ENCODE measurements at places on chromosomes 6 and 20.
A peak's percentile ranks its signal among the peaks of the same experiment; 100 is the strongest.

DNA sequence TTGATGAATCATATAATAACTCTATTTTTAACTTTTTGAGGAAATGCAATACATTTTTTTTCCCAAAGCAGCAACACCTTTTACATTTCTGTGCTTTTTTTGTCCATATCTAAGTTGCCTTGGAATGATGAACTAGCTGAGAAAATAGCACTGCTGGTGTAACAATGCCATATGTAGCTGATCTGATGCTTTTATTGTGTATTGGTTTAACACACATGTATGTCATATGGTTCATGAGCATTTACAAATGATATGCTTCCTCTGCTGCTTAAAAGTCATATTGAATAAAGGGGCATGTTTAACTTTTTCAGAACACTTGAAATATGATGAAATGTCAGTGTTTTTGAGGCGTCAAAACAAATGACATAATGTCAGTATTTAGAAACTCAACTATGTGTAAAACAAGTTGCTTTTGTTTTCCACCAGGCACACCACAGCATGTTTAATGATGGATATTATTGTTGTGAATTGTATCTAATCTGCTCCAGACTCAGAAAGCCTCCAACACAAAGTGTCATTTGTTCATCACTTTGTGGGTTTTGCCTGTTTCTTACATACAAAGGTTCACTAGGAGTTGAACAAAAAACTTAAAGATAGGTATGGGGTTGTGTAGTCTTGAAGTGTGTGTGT, 775.8 kb upstream of the FLRT3 start:
- no peak for DNase-seq

GRCh38 chr6:7615611-7616383, 25.8 kb downstream of the SNRNP48 start:
- peak; percentile 30 for DNase-seq

- DNase-seq = no peak
Measured at GRCh38 chr20:45822857-45823256, 4.3 kb downstream of the TNNC2 start.

- no peak for DNase-seq
Measured at GRCh38 chr20:45359069-45359405, 3.9 kb upstream of the SYS1 start.

DNA sequence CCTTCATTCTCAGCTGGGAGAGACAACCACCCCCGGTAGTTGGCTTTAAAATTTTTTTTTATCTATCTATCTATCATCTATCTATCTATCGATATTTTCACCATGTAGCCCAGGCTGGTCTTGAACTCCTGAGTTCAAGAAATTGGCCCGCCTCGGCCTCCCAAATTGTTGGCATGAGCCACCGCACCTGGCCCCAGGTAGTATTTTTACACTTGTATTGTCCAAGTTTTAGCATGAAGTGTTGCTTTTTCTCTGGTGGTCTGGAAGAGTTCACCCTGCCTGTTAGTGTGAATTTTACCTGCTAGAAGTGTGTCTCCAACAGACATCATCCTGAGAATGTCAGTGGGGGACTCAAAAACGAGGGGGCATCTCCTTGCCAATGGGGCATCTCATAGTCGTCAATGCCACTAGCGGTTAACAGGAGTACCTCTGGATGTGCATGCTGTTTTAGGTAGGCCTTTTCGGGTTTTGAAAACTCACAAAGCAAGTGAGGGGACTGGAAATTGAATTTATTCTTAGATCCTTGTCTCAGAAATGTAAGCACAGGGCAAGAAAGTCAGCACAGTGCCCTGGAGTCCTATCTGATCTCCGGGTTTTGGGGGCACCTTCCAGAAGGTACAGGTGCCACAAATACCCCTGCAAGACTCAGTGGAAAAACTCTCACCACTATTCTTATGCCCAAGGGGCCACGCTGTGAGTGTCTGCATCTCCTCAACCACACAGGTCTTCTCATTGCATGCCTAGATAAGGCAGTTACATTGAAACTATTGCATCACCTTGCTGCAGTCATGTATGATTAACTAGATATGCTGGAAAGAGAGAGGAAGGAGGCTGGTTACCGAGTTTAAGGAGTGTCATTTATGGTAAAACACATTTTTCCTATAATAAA, 37.1 kb downstream of the TNFAIP3 start:
- DNase-seq = no peak

DNA sequence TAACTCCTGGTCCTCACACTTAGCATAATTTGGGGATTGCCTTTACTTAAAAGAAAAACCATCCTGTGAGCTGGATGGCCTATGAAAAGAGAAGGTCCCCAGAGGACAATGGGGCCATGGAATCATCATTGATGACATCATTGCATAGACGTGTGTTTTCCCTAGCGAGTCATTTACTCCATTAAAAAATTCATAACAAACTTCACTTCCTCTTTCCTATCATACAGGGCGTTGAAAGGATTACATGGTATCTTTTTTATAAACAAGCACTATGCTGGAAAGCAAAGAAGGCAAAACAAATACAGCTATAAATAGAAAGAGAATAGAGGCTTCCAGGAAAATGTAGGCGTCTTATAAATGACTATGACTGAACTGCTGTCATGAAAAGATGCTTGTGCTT, 11.3 kb upstream of the COL12A1 start:
- DNase-seq = no peak

- no peak for DNase-seq
Measured at GRCh38 chr6:33668914-33669313, 42.6 kb downstream of the UQCC2 start.

GRCh38 chr6:2970753-2971419, 481 bp downstream of the SERPINB6 start:
- peak; percentile 71 for DNase-seq

GRCh38 chr6:122798099-122798641, 9.1 kb downstream of the SMPDL3A start:
- no peak for DNase-seq

DNA sequence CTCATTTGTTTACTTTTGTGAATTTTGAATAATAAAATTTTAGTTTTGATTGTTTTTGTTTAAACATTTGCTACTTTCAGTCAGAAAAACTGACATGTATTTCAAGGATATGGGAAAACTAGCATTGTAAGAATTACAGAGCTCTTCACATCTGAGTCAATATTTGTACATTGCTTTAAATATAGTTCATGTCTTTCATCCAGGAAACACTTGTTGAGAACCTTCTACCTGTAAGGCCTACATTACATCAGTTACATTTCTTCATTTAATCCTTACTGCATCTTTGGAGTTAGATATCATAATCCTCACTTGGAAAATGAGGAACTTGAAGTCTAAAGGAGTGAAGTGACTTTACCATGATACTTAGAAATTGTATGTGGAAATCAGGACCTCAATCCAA, 242.9 kb downstream of the KCNQ5 start:
- DNase-seq = no peak

GRCh38 chr20:7302250-7302649, 534.8 kb downstream of the BMP2 start:
- no peak for DNase-seq

GRCh38 chr6:170024940-170025339, 265.9 kb downstream of the DLL1 start:
- no peak for DNase-seq

DNA sequence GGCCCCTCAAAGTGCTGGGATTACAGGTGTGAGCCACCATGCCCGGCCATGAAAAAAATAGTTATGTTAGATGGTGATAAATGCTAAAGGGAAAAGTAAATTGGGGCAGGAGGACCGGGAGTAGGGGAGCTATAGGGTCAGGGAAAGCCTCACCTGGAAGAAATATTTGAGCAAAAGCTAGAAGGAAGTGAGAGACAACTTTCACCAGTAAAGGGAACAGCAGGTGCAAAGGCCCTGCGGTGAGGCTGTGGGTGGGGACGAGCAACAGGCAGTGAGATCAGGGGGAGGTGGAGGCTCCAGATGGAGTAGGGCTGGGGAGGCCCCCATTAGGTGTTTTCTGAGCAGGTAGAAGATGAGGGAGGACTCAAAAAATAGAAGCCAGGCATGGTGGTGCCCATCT, 16.0 kb downstream of the BCAS4 start:
- no peak for DNase-seq

DNA sequence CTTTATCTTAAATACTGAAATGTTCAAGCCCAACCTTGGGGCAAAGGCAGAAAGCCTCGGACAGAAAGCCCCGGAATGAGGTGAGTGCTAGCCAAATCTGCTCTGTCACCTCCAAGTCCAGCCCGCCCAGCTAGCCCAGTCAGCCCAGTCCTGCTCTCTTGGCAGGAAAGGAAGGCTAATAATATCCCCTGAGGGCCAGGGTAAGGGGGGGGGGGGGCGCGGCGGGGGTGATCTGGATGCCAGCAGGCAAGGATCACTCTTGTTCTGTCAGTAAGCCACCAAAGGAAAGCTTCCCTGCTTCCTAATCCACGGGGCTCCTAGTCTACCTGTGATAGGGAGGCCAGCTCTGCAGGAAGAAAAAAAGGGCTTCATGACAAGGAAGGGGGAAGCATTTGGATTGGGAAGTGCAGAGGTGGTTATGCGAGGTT, 1.1 kb downstream of the NDRG3 start:
- DNase-seq = peak; percentile 20

DNA sequence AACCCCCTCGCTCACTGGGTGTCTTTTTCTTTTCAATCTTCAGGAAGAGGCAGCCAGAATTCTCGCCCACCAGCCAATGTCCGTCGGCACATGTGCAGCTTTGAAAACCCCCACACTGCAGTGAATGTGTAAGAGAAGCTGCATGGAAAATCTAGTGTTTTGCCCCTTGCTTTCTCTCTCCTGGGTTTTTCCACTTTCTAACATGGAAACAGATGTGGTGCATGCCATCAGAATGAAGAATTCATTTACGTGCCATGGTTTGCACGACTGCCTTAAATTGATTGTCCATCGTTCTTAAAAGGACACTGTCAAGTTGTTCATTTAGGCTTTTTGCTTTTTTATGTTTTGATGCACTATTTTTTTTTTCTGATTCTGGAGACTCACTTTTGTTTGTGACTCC, 117.1 kb upstream of the RAB32 start:
- DNase-seq = no peak

DNA sequence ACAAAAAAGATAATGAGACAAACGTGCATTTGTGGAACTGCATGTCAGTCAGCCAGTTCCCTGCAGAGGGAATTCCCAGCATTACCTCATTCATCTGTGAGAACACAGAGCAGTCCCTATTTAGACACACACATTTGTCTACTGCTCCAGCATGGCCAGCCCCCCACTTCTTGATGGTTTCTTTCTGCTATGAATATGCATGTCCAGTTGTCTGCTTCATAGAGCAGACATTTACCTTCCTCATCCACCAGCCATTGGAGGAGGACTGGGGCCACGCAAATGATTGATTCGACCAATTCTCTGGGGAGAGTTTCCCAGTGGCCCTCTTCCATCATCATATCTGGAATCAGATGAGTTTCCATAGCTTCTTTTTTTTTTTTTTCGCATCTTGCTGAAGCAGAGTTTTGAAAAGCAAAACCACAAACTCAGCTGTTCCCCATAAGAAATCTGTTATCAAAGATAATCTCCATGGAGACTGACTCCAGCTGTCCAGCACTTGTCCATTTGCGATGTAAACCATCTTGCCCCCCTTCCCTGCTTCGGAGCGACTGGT, 11.8 kb downstream of the ENPP1 start:
- no peak for DNase-seq

DNA sequence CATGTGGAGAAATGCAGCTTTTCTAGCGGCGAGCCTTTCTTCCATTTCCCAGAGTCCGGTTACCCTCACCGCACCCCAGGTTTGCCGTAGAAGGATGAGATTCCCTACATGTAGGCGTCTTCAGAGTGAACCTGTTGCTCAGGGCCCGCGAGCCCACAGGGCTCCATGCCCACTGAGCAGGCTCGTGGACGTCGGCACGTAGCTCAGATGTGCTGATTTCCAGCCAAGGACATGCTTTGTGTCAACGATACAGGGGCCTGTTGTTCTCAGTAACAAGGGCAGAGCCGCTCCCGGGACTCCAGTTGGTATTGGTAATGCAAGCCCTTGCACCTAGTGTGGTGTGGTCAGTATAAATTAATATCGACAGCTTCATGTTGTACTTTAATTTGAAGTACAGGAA, 159.6 kb downstream of the MTHFD1L start:
- no peak for DNase-seq

DNA sequence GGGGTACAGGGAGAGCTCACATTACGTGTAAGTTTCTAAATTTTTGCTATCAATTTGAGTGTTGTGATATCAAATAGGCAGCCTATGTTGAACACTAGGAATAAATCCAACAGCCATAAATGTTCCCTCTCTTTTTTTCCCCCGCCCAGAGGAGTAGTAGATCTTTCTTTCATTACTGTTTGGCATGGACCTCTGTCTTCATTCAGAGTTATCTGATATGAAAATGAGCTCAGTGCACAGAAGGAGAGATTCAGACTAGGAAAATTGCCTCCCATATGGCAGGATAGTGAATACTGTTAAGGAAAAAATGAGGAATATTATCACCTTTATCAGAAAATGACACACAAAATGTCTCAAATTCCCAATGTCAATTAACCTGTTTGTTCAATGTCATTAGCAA, 110.0 kb upstream of the EYS start:
- DNase-seq = no peak

DNA sequence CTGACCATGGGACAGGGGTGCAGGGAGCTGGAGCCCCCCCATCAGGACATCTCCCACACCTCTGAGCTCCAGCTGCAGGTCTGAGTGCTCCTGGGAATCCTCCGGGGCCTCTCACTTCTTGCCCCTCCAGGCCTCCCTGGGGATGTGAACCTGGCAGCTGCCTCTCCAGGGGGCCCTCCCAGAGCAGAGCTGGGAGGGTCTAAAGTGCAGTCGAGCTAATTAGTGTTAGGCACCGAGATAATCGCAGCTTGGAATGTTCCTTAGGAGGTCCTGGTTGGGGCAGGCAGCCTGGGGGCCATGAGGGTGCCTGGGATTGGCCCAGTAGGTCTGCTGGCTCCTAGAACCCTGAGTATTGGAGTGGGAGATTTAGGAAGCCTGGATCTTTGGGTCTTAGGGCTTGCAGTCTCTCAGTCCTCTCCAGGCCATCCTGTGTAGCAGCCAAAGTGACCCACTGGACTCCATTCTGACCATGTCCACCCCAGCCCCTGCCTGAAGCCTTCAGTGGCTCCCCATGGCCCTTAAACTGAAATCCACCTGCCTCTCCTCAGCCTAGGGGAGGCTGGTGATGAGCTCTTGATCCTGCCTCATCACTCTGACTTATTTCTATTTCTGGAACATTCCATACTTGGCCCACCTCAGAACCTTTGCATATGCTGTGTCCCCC, 26.0 kb downstream of the CEBPB start:
- DNase-seq = no peak

GRCh38 chr6:120614723-120615122, 719.6 kb downstream of the TBC1D32 start:
- no peak for DNase-seq

DNA sequence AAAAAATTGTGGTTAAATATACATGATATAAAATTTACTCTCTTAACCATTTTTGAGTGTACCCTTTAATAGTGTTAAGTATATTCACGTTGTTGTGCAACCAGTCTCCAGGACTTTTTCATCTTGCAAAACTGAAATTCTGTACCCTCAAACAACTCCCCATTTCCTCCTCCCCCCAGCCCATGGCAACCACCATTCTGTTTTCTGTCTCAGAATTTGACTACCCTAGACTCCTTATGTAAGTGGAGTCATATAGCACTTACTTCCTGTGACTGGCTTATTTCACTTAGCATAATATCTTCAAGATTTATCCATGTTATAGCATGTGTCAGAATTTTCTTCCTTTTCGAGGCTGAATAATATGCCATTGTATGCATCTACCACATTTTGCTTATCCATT, 5.1 kb downstream of the VPS16 start:
- no peak for DNase-seq

Data from nephron progenitor cell (in vitro differentiated cells).